Upper lobe of right lung (tissue), 1 donor: ENCODE measurements at places on chromosomes 4 and X.

DNA sequence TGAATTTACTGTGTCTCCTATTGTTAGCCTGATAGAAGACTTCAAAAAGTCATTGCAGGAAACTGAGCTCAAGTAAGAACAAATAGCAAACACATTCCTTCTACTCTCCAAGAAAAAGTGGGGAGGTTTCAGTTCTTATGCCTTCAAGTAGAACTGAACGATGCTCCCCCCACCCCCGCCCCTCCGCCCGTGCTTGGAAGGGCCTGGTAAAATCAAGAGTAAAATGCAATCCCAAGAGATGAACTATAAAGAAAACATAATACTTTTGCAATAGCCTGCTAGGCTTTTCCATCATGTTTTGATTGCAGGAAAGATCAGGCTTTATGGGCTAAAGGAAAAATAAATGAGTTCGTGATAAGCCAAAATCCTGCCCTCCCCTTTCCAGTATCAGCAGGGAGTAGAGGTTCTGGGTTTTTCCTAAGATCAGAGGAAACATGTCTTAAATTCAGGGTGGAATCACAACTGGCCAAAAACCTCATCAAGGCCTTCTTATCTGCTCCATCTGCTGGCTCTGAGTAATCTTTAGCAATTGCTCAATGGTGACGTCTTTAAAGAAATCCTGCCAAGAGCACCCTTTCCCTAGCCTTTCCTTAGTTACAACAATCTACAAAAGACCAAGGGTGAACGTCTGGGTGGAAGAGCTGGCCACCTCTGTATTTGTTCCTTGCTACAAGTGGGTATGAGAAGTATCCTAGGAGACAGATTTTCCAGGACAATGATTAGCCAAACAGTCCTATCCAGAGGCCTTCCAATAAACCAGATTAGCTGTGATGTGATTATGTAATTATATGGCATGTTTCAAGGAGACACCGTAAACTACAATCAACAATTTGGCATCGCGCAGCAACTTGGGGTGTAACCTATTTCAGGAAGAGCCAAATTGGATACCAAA lies 66.3 kb upstream of the FAM9C start:
- no peak for DNase-seq

GRCh38 chr4:15898902-15899301 lies 39.6 kb downstream of the FGFBP1 start:
- no peak for DNase-seq

- no peak for DNase-seq
Measured at GRCh38 chr4:55729351-55730279, 90.0 kb upstream of the EXOC1L start.

DNA sequence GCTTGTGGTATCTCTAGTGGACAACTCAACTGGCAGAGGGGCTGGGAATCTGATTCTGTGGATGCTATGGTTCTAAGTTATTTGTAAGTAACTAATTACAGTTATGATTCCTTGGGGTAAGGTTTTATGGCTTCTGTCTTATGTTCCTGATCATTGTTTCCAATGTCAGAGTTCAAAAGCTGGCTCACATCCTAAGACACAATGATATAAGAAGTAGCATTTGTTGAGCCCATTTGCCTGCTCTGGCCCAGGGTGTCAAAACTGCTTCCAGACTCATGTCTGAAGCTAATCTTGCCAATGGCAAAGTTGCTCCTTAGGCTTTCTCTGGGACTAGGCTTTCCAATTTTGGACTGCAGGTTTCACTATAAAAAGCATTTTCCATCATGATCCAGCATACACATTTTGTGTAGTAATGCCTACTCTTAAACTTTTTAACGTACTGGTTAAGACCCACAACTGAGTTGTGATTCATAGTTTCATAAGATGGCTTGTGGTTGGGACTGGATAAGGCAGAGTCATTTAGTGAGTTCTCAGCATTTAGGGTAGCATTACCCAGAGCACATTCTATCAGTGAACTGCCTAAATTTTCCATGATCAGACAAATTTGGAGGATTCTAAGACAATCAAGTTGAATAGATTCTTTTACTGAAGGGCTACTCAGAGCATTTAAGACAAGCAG lies 50.0 kb downstream of the CCNI start:
- no peak for DNase-seq

- DNase-seq = no peak
Measured at GRCh38 chr4:146401274-146401673, 120.5 kb downstream of the SLC10A7 start.

- no peak for DNase-seq
Measured at GRCh38 chr4:48930654-48931053, 24.1 kb upstream of the OCIAD2 start.
